ENCODE measurements at places on chromosomes 2 and 18.

DNA sequence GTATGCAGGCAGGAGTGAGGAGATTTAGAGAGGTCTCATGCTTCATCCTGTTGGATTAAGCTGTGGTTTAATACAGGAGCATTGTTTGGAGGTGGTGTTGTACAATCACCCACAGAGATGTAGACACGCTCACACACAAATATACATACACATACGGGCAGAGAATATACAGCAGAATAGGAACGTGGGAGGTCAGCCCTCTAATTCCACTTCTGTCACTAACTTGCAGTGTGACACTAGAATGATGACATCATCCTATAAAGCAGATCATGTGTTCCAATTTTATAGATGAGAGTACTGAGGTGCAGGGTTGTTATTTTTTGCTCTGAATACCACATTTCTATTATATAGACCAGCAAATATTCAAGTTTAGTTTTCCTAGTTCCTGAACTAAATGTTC lies 54.4 kb downstream of the TRIB2 start:
- DNase-seq = no peak

DNA sequence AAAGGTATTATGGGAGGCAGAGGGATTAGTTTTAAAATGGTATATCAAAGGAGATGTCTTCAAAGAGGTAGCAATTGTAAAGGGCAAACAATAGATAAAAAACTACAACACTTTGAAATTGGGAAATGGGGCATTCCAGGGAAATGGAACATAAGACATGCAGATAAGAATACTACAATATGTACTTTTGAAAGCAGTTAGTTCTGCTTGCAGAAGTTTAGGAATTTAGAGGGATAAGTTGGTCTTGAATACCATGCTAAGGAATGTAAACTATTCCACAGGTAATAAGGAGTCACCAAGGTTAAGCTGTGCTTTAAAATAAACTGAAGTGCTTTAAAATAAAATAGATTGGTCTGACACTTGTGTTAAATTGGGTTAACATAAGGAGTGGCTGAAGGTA lies 571.7 kb upstream of the ACVR2A start:
- no peak for DNase-seq

GRCh38 chr2:205367331-205367935 lies 314.9 kb upstream of the NRP2 start:
- no peak for DNase-seq

DNA sequence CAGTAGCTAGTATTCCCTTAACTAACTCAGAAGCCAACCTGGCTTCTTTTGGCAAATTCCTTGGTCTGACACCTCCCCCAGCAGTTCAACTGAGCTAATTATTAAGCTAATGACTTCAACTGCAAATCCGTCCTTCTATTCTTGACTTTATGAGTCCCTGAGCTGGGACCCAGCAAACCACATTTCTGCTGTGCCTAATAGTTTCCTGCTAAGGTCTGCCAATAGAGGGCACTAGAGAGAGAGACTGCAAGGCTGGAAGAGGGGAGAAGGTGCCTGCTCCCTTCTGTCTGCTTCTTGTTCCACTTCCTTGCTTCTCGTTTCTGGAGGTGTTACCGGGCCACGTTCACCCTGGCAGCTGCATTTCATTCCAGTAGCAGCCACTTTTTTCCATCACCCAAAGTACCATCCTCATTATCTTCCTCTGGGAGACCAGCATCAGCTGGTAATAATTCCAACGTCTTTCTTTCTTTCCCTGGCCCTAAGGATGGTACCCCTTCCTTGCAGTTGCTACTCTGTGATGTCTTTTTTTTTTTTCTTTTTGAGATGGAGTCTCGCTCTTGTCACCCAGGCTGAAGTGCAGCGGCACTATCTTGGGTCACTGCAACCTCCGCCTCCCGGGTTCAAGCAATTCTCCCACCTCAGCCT lies 352.0 kb downstream of the TNS1 start:
- peak; percentile 73 for DNase-seq

GRCh38 chr2:9847140-9847539 lies 3.9 kb downstream of the TAF1B start:
- DNase-seq = no peak

DNA sequence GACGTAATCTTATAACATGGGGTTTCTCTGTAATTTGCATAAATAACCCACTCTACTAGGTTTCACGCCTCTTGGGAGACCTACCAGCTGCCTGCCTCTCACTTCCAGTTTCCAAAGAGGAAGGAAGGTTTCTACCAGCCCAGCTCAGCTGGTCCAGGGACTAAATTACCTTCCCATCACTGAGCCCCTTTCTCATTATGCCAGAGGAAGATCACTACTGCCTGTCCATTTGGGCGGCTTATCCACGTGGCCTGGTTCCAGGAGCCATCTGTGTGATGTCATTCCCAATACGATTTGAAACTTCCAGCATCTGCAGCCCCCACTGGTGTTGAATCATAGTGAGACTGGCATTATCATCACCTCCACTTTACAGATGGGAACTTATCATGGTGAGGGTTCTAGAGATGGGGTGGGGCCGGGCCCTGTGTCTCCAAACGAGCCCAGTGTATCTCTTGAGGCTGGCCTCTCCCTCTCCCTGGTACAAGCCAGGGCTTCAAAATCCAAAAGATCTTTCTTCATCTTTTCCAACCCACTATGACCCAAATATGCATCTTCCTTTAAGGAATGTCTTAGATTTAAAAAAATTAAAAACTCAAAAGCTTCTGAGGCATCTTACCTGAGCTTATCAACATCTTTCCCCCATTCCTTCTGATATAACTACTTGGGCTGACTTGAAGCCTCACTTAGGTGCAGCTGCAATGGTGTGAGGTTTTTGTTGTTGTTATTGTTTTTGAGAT lies 140.8 kb downstream of the DDX1 start:
- no peak for DNase-seq

- peak; percentile 69 for DNase-seq
These were observed at the start of gene CERKL for GRCh38 chr2:181656450-181657291. CERKL (minus strand) TSS chr2:181657105; CDS start chr2:181657006, 99 bp downstream.

DNA sequence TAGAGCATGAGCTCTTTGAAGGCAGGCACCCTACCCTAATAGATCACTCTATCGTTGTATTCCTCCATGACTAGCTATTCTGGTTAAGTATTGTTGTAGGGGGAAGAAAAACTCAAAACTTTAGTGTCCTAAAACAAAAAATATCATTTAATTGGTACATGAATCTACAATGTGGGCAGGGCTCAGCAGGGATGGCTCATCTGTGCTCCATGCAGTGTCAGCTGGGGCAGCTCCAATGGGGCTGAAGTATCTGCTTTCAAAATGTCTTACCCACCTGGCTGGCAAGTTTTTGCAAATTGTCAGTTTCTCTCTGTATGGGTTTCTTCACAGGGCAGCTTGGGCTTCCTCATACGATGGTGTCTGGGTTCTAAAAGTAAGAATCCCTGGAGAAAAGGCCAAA lies 83.2 kb upstream of the ITGA6 start:
- no peak for DNase-seq

DNA sequence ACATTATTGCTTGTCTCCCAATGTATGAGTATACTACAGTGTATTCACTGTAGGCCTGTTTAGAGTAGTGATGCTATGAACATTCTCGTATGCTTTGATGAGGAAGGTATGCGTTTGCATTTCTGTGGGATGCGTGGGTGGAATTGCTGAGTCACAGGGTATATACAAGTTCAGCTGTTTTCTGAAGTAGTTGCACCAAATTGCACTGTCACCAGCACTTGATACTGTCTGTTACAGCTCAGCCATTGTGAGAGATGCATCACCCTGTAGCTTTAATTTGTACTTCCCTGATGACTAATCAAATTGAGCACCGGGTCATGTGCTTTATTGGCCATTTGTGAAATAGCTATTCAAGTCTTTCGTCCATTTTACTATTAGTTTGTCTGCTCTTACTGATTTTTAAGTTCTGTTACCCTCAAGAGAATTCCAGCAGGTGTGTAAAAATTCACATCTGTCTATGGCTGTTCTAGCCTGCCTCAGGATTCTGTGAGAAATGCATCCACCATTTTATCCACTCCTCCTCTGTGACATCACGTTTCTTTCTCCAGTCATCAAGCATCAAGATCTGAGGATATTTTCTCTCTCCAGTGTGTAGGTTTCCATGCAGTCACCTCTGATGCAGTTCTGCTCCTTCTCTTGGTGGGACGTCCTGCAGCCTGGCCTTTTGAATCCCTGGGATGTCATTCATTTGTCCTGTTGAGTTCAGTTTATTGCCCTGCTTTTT lies 72.5 kb downstream of the DGKD start:
- DNase-seq = no peak

GRCh38 chr2:225340923-225341322 lies 58.6 kb upstream of the NYAP2 start:
- no peak for DNase-seq

DNA sequence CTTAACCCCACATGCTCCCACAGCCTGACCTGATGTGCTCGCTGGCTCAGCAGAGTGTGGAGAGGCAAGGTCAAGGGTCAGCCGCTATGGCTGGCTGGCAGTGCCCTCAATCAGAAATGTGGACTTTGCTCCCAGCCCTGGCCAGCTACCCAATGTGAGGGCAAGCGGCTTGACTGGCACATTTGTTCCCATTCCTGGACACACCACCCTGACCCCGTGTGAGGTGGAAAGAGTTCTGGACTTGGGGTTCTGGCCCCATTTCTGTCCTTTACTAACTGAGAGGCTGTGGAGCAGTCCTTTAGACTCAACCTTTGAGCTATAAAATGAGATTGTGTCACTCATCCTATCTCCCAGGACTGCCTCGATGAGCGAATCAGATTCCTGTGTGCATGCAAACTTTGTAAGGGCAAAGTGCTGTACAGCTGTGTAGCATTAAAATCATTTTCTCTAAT lies 9.1 kb downstream of the THNSL2 start:
- DNase-seq = no peak

DNA sequence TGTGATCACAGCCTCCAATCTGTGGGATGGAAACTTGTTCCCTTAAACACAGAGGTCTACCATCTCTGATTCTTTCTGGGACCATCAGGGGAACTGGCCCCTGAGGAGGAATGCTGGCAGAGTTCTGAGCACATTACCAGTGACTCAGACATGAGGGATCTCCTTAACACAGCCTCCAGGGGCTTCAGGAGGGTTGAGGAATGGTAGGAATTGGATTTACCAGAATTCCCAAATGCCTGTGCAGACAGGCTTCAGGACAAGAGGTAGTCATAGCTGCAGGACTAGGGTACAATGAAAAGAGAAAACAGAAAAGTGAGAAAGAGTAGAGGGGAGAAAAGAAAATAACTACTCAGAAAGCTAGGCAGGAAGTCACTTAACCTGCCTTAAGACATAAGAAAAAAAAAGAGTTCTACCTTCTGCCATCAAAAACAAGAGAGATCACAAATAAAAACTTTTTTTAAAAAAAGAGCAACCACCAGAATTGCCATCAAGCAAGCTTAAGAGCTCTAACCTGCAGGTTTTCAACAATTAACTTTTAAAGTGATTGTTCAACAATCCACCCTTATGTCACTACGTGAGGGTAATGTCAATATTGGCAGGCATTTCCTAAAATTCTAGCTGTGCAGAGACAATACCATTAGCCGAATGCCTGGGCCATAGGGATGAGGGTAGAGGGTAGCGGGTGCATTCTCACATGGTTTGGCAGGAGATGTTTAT lies 524.4 kb downstream of the BCL11A start:
- no peak for DNase-seq

- no peak for DNase-seq
These were observed 18.9 kb downstream of the STEAP3 start for GRCh38 chr2:119242276-119243119.

DNA sequence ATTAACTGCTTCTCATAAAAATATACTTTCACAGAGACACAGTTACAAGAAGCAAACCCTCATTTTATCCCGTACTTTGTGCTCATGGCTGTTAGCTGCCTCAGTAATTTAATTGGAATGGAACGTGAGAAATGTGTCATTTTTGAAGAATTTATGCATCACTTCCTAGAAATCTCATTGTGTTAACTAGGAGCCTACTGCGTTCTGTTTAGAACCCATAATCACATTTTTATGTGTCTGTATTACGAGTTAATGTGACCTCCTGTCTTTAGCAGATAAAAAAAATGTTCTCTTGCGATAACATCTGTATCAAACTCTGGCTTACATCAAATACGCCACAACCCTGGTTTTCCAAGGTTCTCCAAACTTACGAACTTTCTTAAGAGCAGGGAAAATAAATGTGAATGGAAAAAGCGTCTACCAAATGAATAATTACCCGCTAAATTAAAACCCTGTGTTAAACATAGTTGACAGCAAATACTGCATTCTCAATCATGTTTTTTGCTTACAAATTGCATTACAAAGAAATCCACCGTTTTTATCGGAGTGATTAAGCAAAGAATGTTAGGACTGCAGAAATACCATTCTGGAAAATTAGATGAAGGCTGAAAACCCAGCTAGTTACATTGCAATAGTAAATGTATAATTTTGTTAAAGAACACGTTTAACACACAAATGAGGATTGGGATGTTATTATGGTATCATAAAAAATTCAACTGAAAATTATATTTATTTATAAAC lies 12.1 kb upstream of the GBX2 start:
- no peak for DNase-seq

DNA sequence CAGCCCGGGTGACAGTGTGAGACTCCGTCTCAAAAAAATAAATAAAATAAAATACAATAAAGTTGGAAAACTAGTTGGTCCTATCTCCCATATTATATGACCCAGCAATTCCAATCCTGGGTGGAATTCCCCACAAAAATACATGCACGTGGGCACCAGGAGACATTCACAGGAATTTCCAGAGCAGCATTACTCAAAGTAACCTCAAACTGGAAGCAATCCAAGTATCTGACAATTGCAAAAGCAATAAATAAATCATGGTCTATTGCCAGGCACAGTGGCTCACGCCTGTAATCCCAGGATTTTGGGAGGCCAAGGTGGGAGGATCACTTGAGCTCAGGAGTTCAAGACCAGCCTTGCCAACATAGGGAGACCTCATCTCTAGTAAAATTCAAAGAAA lies 101.2 kb upstream of the MAP4K4 start:
- no peak for DNase-seq

DNA sequence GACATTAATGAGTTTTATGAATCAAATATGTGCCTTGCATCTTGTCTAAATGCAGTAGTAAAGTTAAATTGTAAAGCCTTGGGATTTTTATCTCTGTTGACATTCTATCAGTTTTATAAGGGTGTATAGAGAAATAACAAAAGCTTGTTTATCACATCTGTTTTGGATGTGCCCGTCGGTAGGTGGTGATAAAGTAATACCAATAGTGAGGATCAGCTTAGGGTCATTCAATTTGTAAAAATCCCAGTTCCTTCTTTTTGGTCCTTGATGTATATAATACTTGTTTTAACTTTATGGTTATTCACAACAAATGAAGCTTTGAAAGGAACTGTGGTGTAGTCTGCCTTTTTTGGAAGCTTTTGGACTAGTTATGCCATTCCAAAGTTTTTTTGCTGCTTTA lies 12.6 kb downstream of the UBE2E3 start:
- DNase-seq = no peak

DNA sequence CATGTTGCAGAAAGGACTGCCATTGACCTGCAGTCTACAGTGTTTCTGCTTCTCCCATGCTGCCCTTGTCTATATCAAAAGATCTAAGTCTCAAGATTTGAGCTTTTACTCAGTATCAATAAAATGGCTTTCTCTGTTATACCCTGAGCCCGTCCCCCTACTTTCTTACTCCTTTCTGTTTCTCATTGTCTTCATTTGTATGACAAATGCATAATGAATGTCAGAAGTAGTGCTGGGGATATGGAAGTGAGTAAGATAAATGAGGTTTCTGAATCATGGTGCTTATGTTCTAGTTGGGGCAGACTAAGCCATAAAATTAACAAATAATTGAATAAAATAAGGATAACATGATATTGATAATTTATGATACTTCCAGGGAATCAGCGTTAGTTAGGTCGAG lies 128.6 kb downstream of the PARD3B start:
- DNase-seq = no peak

- no peak for DNase-seq
These were observed 23.6 kb downstream of the QPCT start for GRCh38 chr2:37367984-37368383.

All from HEK293T (cell line).